ENCODE measurements at places on chromosomes 2 and 18.

- DNase-seq, result no peak
Observed at GRCh38 chr2:223590964-223591363, 11.2 kb downstream of the SCG2 start.

DNA sequence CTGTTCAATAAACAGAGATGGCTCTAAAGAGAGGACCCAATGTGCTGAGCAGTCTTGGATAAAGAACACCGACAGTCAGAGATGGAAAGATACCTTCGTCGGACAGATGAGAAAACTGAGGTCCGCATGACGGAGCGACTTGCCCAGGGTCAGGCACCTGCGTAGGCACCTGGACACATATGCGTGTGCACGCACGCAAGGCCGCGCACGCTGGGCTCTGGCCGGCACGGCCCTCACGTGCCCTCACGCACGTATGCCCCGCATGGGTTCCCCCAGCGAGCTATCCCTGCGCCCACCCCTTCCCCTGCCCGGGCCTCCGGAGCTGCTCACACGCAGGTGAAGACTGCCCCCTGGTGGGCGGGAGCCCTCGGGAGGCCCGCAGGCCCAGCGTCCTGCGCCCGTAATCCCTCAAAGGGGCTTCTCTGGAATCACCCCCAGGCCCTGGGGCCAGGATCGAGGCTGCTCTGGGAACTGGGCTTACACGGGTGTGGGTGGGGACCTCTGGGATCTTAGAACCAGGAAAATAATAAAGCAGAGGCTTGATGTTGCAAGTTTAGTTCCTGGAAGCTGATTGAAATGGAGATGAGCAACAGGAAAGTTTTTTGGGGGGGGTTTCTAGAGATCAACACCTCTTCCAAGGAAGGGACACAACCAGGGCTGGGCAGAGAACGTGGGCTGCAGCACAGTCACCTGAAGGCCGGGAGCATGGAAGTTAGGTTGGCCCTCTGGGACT, 246.3 kb downstream of the TNS1 start:
- peak; percentile 57 for DNase-seq

- DNase-seq, result no peak
Observed at GRCh38 chr2:113203217-113203530, 29.4 kb downstream of the PSD4 start.

GRCh38 chr2:221997100-221997499, 301.7 kb downstream of the PAX3 start:
- DNase-seq, result no peak

DNA sequence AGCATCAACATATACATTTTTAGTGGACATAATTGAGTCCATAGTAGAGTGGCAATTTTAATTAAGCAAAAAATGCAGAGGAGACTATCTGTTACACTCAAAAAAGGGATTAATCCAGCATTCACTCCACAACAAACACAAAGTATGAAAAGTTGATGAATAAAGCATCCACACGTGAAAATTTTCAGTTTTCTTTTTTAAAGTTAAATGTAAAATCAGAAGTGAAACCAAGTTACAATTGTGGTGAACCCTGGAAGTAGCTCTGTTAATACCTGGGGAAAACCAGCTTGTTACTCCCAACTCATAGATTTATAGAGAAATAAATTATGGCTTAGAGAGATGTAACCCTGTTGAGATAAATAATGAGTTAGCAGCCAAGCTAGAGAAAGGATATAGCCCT, 807.8 kb downstream of the TRIB2 start:
- DNase-seq, result no peak

- DNase-seq, result no peak
Observed at GRCh38 chr2:106053116-106053515, 141.0 kb downstream of the UXS1 start.

DNA sequence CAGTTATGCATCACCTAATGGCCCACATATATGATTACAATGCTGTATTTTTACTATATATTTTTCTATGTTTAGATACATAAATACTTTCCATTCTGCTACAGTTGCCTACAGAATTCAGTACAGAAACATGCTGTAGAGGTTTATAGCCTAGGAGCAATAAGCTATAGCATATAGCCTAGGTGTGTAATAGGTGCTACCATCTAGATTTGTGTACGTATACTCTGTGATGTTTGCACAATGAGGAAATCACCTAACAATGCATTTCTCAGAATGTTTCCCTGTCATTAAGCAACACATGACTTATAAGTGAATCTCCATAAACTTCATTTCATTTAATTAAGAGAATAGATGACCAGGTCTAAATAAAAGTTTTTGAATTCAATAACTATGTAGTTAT, 43.5 kb downstream of the SLC38A11 start:
- no peak for DNase-seq

DNA sequence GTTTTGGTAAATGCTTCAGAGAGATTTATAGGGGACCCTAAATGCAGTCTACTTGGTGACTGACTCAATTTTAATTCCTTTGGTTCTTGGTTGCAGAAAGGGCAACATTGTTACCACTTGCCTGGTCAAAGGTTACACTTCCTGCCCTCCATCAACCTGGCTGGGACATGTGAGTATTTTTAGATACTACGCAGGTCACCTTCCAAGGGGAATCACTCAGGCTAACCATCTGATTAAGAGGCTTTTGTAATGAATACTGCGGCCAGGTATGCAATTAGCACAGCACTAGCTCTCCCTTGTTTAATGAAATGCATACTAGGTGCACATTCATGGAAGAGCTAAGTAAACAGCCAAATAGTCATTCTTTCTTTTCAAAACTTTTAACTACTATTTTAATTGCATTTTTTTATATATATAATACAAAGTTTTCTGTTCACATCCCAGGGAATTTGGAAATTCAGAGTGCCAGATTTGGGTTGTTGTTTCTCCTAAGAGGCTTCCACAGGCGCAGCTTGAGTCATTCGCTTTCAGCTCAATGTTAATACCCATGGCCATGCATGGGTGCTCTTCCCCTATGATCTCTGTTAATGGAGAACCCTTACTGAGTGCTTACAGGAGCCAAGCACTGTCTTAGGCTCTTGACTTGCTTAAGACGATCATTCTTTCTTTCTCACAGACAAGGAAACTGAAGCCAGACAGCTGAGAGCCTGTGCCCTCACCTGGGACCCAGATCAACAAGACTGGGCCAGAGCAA, 152.2 kb downstream of the MTX2 start:
- DNase-seq, result no peak

DNA sequence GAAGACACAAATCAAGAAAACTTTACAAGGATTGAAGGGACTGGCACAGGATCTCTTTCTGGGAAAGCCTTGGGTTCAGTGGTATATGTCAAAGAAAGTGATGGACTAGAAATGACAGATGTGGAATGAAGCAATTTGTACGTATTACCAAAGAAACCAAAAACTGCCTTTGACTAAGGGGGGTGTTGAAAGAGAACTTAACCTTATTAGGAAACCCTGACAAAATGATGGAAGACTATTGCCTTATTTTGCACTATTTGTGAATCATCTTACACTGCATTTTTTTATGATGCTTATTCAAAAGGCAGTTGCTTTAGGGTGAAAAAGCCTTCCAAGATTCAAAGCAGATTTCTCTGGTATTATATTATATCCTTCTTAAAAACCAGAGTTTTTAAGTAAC, 4.0 kb downstream of the TSGA10 start:
- DNase-seq, result no peak

GRCh38 chr2:67895227-67895941, 167.4 kb downstream of the C1D start:
- no peak for DNase-seq

GRCh38 chr18:63138436-63139340, 180.9 kb downstream of the BCL2 start:
- DNase-seq, result no peak

DNA sequence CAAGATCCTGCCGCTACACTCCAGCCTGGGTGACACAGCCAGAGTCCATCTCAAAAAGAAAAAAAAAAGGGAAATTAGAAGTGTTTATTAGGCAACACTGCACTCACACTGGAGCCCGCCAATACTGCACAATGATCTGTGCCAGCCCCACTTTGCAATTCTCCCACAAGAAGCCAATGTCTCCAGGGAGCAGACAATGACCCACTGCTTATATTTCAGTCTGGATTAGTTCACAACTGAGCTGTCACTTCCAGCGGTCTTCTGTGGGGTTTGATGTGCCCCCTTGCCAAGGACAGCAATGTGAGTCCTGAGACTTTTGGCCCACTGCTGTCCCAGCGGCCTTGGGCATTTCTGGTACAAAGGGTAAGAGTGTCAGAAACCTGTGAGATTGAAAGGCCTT, 85.6 kb upstream of the PPM1B start:
- no peak for DNase-seq

DNA sequence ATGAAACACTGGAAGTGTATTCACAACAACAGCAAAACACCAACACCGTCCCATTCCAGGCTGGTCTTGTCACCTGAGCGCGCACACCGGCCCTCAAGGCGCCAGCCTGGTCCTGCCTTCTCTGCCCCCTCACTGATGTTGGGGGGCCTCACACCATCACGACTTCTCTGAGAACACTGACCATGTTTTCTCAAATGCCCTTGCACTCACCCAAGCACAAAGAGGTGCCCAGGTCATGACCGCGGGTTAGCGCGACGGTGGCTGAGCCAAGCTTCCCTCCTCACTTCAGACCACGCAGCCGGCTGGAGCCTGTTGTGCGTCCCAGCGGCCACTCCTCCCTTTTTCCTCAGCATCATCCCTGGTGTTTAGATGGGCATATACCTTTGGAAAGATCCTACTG, 101.3 kb upstream of the SALL3 start:
- no peak for DNase-seq

DNA sequence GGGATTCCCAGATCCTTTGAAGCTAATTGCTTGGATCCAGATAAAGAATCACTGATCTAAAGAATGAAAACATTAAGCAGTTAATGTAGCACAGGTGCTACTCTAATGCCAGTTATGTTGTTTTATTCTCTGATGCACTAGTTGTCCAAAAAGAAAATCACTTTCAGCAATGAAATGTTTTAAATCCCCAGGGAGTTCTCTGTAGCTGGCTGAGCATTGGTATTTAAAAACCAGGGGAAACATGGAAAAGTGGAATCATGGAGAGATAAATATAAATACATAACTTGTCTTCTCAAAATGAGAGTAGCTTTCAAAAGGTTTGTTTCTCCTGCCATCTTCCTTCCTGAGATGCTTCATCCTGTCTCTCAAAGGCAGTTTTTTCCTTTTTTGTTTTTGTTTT, 37.7 kb downstream of the CD302 start:
- DNase-seq, result no peak

GRCh38 chr18:23918395-23919032, 96.0 kb upstream of the TTC39C start:
- DNase-seq, result peak; percentile 50

- no peak for DNase-seq
Observed at GRCh38 chr2:67013821-67014220, 383.3 kb upstream of the ETAA1 start.

- DNase-seq, result no peak
Observed at GRCh38 chr2:199455545-199456382, 2.0 kb downstream of the SATB2 start.
